ENCODE measurements at places on chromosomes 7 and 10.

DNA sequence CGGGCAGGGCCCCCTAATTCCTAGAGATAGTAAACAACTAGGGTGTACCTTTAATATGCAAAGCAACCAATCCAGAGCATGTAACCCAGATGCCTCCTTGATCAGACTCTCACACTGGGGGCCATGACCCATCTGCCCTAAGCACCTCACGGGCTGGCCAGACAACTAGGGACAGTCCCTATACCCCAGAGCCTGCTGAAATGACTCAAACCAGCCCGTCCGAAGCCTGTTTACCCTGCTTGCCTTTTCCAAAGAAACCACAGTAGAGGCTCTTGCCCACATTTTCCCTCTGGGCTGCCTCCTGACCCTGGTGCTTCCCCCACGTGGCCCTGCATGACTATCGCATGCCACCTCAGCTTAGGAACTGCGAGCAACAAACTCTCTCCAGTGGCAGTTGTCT is 46.2 kb downstream of the RGS10 start:
- DNase-seq = no peak
- no peaks in the 10 kb centered on the region for H3K27me3 ChIP-seq
- peaks cover 82% of the 10 kb centered on the region for H3K4me1 ChIP-seq
- peaks cover 53% of the 10 kb centered on the region for H3K36me3 ChIP-seq
- H3K4me3 ChIP-seq = no peak overlapping the region
- H3K27ac ChIP-seq = peak overlapping the region; percentile 42

- H3K27ac ChIP-seq = peak overlapping the region; percentile 87
- peak overlapping the region; percentile 81 for H3K4me3 ChIP-seq
- peaks cover 29% of the 10 kb centered on the region for H3K27me3 ChIP-seq
Observed at GRCh38 chr10:97333351-97333600, 1.3 kb downstream of the FRAT2 start.

DNA sequence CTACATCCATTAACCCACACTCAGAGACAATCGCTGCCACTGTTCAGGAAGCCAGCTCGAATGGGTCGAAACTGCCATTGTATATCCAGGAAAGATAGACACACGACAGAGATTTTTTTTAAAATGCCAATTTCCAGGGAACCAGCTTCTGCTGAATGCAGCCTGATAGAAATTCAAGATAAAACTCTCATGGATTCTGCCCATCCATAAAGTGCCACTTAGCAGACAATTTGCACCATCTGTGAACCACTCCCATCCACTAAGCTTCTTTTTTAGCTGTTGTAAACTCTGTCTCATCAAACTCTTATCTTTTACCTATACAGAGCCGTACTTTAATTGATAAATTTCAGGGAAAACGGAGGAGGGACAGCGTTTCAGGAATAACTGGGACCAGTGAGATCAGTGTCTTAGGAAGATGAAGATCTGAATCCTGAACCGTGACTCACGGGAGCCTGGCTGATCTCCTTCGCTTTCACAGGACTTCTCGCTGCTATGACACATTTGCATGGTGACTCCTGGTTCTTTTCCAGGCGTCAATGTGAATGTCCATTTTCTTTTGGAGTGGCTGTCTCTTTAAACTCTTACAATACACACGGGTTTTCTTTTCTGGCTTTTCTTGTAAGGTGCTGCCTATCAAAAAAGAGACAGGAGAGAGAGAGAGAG is 103.4 kb downstream of the FAM204A start:
- H3K4me3 ChIP-seq = no peak overlapping the region
- DNase-seq = no peak
- H3K27me3 ChIP-seq = peaks cover 30% of the 10 kb centered on the region
- no peak overlapping the region for H3K27ac ChIP-seq

- no peaks in the 10 kb centered on the region for H3K27me3 ChIP-seq
- no peaks in the 10 kb centered on the region for H3K4me1 ChIP-seq
- H3K4me3 ChIP-seq = no peak overlapping the region
- no peaks in the 10 kb centered on the region for H3K36me3 ChIP-seq
- H3K27ac ChIP-seq = no peak overlapping the region
- DNase-seq = peak; percentile 35
Observed at GRCh38 chr7:85041605-85042216, 145.1 kb downstream of the SEMA3D start.

- H3K4me3 ChIP-seq = no peak overlapping the region
- H3K27ac ChIP-seq = no peak overlapping the region
- peaks cover 3% of the 10 kb centered on the region for H3K4me1 ChIP-seq
- no peaks in the 10 kb centered on the region for H3K36me3 ChIP-seq
Observed at GRCh38 chr10:43863859-43864591, 215.3 kb upstream of the ZNF32 start.

GRCh38 chr10:75111365-75111906 is at the start of gene SAMD8:
Gene SAMD8, plus strand, starts transcription at chr10:75111656. Its CDS starts 38,873 bp downstream, at chr10:75150529.
- peak within 1 kb of the TSS; percentile 89 for H3K27ac ChIP-seq
- H3K27me3 ChIP-seq = peaks cover under 1% of the 10 kb centered on the region
- peak within 1 kb of the TSS; percentile 76 for H3K4me3 ChIP-seq
- H3K4me1 ChIP-seq = peaks cover 55% of the 10 kb centered on the region
- DNase-seq = peak; percentile 98

- no peak overlapping the region for H3K4me3 ChIP-seq
- H3K27ac ChIP-seq = no peak overlapping the region
- no peak for DNase-seq
- H3K4me1 ChIP-seq = no peaks in the 10 kb centered on the region
- H3K36me3 ChIP-seq = peaks cover 16% of the 10 kb centered on the region
Observed at GRCh38 chr7:37054624-37055241, 330.4 kb upstream of the AOAH start.

GRCh38 chr7:42617071-42617765 is 294.7 kb downstream of the C7orf25 start:
- H3K36me3 ChIP-seq = no peaks in the 10 kb centered on the region
- no peaks in the 10 kb centered on the region for H3K4me1 ChIP-seq
- H3K27me3 ChIP-seq = no peaks in the 10 kb centered on the region
- H3K4me3 ChIP-seq = no peak overlapping the region
- DNase-seq = no peak
- no peak overlapping the region for H3K27ac ChIP-seq

DNA sequence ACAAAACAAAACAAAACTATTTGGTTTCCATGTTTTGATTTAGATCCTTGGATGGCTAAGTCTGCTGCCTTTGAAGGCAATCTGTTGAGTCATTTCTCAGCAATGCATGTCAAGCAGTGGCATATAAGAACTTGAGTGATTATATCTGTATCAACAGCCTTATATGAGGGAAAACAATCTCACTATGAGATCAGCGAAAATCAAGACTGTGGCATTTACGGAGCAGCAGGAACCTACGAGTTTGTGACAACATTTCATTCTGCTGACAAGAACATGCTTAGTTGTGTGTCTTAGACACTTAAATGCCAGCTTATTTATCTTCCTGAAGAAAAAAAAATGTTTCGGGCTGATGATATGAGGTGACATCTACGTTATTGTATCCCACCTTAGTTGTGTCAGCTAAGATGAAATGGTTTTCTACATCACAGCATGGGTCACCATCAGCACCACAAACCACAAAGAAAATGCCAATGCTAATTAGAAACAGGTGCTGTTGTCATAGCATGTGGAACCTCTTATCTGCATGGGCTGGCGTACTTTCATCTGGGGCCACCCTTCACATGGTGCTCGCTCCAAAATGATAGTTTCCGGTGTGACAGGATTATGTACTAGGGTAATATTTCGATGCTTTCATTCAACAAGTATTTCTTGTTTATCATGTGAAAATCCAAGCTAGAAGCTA is 1085.5 kb downstream of the SORCS1 start:
- no peaks in the 10 kb centered on the region for H3K36me3 ChIP-seq
- no peak overlapping the region for H3K27ac ChIP-seq
- H3K27me3 ChIP-seq = no peaks in the 10 kb centered on the region
- DNase-seq = no peak

DNA sequence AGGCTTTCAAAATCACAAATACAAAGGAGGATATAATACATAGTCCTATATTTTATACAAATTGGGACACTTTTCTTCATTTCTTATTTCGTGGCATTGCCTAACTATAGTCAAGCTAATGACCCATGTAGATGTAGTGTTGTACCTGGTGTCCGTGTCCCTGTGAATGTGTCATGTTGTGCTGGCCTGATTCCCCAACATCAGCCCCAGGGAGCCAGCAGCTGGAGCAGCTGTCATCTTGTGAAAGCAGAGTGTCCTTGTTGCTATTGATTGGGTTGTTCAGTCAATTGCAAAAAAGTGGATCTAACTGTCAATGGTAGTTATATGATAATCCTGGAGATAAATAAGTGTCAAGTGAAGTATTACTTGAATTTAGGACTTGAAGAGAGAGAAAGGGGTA is 86.3 kb downstream of the KAT6B start:
- H3K27me3 ChIP-seq = no peaks in the 10 kb centered on the region
- DNase-seq = no peak
- peaks cover 4% of the 10 kb centered on the region for H3K36me3 ChIP-seq
- H3K27ac ChIP-seq = no peak overlapping the region

- DNase-seq = no peak
- H3K27me3 ChIP-seq = no peaks in the 10 kb centered on the region
- no peaks in the 10 kb centered on the region for H3K4me1 ChIP-seq
- H3K36me3 ChIP-seq = no peaks in the 10 kb centered on the region
Observed at GRCh38 chr10:21961847-21962246, 41.7 kb downstream of the DNAJC1 start.

- H3K4me1 ChIP-seq = peaks cover 38% of the 10 kb centered on the region
- no peak overlapping the region for H3K4me3 ChIP-seq
- peaks cover 4% of the 10 kb centered on the region for H3K27me3 ChIP-seq
- no peak overlapping the region for H3K27ac ChIP-seq
Observed at GRCh38 chr7:12727455-12728191, 40.2 kb downstream of the ARL4A start.

DNA sequence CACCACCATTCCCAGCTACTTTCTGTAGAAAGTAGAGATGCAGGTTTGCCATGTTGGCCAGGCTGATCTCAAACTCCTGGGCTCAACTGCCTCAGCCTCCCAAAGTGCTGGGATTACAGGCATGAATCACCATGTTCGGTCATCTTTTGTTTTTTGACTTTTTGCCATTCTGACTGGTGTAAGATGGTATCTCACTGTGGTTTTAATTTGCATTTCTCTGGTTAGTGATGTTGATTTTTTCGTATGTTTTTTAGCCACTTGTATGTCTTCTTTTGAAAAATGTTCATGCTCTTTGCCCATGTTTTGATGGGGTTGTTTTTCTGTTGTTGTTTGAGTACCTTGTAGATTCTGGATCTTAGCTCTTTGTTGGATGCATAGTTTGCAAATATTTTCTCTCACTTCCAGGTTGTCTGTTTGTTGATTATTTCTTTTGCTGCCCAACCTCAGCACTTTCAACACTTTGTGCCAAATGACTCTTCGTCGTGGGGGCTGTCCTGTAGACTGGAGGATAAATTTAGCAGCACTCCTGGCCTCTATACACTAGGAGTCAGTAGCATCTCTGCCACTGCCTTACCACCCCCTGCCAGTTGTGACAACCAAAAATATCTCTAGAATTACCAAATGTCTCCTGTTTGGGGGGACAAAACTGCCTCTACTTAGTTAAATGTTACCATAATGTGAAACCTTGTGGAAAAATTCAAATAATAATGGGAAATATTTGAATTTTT is 6.5 kb upstream of the CPED1 start:
- DNase-seq = no peak
- peaks cover 7% of the 10 kb centered on the region for H3K27me3 ChIP-seq
- no peaks in the 10 kb centered on the region for H3K36me3 ChIP-seq
- no peak overlapping the region for H3K27ac ChIP-seq
- H3K4me3 ChIP-seq = no peak overlapping the region
- H3K4me1 ChIP-seq = peaks cover 7% of the 10 kb centered on the region

GRCh38 chr7:150811-151221 is 41.6 kb upstream of the FAM20C start:
- H3K4me3 ChIP-seq = peak overlapping the region; percentile 26
- no peak for DNase-seq
- H3K27ac ChIP-seq = peak overlapping the region; percentile 99
- H3K27me3 ChIP-seq = peaks cover 7% of the 10 kb centered on the region
- H3K36me3 ChIP-seq = peaks cover 7% of the 10 kb centered on the region
- peaks cover 24% of the 10 kb centered on the region for H3K4me1 ChIP-seq

- peak overlapping the region; percentile 9 for H3K27ac ChIP-seq
- H3K36me3 ChIP-seq = no peaks in the 10 kb centered on the region
- peak; percentile 25 for DNase-seq
Observed at GRCh38 chr7:48045195-48045765, 9.9 kb downstream of the C7orf57 start.

- H3K27ac ChIP-seq = no peak overlapping the region
- H3K36me3 ChIP-seq = no peaks in the 10 kb centered on the region
- no peak for DNase-seq
- no peaks in the 10 kb centered on the region for H3K27me3 ChIP-seq
- H3K4me3 ChIP-seq = no peak overlapping the region
Observed at GRCh38 chr10:78849115-78849514, 219.7 kb upstream of the ZMIZ1 start.

DNA sequence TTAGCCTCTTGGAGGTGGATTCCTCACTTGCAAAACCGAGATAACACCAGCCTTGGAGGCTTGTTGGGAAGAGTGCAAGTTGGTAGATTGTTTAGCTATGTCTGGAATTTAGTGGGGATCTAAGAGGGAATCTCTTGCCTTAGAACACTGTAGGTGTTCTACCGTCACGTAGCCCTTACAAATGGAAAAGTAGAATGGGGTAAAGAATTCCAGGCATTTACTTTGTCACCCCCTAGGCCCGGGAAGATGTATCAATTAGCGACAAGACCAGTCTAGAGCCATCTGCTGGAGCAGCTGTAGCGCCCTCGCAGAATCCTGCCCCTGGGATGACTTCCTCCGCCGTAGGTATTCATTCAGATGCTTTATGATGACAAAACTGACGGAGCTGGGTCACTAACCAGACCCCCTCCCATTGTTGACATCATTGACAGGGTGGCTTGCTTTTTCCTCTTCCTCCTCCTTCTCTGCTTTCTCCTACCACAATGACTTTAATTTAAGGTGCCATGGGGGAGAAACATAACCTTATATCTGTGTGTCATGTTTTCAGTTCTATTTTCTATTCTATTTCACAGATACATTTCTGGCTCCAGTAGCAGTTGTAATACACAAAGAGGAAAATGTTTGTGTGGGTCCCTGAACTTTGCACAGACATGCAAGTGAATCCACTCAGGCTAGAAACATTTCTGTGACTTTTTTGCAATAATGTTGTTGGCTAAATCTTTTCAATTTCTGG is 262.6 kb upstream of the LYZL1 start:
- H3K4me1 ChIP-seq = no peaks in the 10 kb centered on the region
- H3K27ac ChIP-seq = no peak overlapping the region
- no peaks in the 10 kb centered on the region for H3K36me3 ChIP-seq
- no peak for DNase-seq

- no peaks in the 10 kb centered on the region for H3K36me3 ChIP-seq
- no peak overlapping the region for H3K4me3 ChIP-seq
Observed at GRCh38 chr10:51770709-51771108, 71.3 kb upstream of the CSTF2T start.

GRCh38 chr7:24313777-24314176 is 29.8 kb downstream of the NPY start:
- DNase-seq = no peak
- H3K4me3 ChIP-seq = no peak overlapping the region
- no peak overlapping the region for H3K27ac ChIP-seq
- no peaks in the 10 kb centered on the region for H3K36me3 ChIP-seq

- H3K4me1 ChIP-seq = no peaks in the 10 kb centered on the region
- H3K27ac ChIP-seq = no peak overlapping the region
- H3K27me3 ChIP-seq = peaks cover 5% of the 10 kb centered on the region
Observed at GRCh38 chr10:88467835-88468485, 115.2 kb downstream of the RNLS start.
